NCI-H774 (cell line): ENCODE measurements at places on chromosomes 7 and 10.

DNA sequence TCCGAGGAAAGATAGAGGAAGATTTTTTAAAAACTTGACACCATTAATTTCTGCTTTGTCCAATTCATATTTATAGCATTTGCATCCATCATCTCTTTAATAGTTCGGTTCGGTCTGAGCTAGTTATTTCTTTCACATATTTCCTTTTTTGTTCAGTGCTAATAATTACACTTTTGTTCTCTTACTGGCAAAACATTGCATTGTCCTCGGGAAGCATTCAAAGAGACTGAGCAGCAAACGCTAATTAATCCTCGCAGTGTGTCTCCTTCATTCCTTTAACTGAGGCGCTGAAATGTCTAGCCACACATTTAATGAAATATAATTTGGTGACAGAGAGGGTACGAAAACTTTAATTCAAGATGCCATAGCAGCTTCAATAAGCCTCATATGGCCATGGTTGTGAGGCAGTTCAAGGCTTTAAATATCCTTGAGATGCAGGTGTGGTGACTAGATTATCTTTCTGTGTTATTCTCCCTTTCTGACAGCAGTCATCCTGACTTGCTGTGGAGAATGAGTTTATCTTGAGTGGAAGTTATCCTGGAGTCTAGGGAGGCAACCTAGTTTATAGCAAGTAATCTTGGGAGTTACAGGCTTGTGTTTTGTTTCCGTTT is 431.4 kb downstream of the SDK1 start:
- DNase-seq = no peak

DNA sequence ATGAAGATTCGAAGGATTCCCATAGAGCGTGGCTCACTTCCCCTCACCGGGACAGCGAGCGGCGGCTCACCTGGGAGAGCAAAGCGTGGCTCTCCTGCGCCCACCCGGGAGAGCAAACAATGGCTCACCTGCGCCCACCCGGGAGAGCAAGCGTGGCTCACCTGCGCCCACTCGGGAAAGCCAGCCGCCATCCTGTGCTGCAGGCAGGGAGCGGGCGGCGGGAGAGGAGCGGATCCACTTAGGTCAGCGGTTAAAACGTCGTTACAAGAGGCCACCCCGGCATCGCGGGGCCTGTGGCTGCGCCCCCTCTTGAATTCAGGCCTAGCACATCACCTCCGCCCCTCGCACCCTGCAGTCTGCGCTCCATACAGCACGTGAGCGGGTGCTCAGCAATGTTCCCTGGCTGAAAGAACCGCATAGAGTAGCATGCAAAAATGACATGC is 461 bp upstream of the FIGNL1 start:
- no peak for DNase-seq

- DNase-seq = no peak
Observed at GRCh38 chr10:33660329-33660728, 325.9 kb upstream of the NRP1 start.

- no peak for DNase-seq
Observed at GRCh38 chr10:114649217-114649903, 8.7 kb downstream of the ABLIM1 start.

DNA sequence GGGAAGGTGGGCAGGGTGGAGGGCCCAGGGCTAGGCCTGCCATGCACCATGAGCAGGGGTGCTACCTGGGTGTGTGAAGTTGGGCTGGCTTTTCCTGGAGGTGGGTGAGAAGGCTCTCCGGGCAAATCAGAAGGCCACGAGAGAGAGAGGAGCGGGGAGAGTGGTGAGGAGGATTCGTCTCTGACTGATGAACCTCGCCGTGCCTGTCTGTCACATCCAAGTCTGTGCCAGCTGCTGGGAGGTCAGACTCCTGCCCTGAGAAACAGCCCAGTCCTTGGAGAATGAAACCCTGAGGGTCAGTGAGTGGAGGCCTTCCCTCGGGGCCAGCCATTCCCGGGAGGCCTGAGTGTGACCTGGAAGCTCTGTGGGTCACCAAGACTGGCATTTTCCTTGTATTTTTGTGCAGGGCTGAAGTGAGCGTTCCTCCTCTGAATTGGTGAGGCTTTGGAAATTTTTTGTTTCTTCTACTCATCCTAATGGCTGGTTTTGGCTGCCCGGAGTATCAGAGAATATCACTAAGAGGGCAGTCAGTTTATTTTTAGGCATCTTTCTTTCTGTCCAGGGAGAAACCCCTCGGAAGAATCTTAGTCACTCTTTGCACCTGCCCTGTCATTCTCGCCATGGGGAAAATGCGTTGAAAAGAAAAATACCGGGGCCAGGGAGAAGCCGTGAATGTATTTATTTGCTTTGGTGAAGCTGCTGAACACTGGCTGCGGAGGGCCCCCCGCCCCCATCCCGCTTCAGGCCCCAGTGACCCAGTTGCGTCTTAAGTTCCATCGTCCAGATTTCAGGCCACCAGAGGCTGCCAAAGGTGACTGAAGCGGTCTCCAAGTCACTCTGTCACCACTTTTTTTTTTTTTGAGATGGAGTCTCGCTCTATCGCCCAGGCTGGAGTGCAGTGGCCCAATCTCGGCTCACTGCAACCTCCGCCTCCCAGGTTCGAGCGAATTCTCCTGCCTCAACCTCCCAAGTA is 6.5 kb upstream of the AP5Z1 start:
- DNase-seq = no peak

DNA sequence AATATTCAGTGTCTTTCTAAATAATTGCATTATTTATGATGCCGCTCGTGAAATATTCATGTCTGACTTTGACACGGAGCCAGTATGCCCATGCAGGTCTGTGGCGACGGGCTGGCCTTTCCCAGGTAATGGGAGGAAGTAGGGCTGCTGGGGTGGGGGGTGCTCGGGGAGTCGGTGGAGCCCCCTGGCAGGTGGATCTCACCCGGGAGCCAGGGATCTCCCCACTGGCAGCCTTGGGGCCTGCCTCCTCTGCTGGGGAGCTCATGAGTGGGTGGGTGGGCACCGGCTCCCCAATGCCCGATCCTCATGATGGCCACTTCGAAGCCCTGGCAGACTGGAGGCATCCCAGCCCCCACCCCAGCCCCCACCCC is 52.8 kb downstream of the PWWP2B start:
- no peak for DNase-seq

DNA sequence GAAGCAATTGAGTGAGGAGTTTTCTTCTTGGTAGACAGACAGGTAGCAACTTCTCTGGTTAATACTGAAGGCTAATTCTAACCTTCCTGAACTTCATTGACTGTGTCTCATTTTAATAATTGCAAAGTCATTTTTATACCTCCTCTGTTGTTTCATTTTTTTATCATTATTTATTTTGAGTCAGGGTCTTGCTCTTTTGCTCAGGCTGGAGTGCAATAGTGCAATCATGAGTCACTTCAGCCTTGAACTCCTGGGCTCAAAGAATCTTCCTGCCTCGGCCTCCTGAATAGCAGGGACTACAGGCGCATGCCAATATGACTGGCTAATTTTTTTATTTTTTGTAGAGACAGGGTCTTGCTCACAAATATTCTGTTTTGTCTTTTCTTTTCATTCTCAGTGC is 45.4 kb downstream of the APBB1IP start:
- no peak for DNase-seq

GRCh38 chr10:79137300-79137756 is 68.6 kb downstream of the ZMIZ1 start:
- DNase-seq = no peak

DNA sequence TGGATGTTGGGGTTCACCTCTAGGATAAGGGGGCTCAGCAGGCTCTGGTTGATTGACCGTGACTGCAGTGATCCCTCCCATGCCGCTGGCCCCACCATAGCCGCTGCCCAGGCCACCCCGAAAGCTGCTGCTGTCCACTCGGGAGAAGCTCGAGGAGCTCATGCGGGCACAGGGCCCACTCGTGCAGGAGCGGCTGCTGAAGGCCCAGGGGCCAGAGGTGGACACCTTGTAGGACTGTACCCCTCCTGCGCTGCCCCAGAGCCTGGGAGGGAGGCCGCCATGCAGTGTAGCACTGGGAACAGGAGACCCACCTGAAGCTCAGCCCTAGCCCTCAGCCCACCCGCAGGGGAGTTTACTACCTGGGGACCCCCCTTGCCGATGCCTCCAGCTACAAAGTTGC is 70.0 kb downstream of the CHRM2 start:
- DNase-seq = no peak

DNA sequence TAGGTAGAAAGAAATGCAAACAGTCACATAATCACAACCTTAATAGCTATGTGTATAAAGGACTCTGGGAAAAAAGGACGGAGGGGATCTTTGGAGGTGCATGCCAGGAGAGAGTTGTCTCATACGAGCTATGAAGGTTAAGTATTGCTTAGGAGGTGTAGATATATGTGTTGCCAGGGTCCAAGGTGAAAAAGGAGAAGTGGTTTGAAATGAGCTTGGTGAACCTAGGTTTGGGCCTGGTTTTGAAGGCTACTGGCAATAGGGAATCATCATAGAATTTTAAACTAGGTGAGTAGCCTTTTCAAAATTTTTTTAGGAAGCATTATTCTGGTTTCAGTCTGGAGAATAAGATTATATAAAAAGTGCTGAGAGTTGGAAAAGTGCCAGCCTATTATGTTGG is 336.8 kb downstream of the AUTS2 start:
- no peak for DNase-seq

GRCh38 chr7:99677013-99677647 is 2.7 kb downstream of the CYP3A5 start:
- DNase-seq = no peak

GRCh38 chr7:50359995-50360925 is 55.7 kb downstream of the IKZF1 start:
- no peak for DNase-seq

- no peak for DNase-seq
Observed at GRCh38 chr10:32600317-32600716, 154.4 kb downstream of the CCDC7 start.

- DNase-seq = no peak
Observed at GRCh38 chr7:44056681-44057080, 8.7 kb downstream of the PGAM2 start.

GRCh38 chr7:132739271-132739955 is 163.1 kb upstream of the PLXNA4 start:
- DNase-seq = no peak

DNA sequence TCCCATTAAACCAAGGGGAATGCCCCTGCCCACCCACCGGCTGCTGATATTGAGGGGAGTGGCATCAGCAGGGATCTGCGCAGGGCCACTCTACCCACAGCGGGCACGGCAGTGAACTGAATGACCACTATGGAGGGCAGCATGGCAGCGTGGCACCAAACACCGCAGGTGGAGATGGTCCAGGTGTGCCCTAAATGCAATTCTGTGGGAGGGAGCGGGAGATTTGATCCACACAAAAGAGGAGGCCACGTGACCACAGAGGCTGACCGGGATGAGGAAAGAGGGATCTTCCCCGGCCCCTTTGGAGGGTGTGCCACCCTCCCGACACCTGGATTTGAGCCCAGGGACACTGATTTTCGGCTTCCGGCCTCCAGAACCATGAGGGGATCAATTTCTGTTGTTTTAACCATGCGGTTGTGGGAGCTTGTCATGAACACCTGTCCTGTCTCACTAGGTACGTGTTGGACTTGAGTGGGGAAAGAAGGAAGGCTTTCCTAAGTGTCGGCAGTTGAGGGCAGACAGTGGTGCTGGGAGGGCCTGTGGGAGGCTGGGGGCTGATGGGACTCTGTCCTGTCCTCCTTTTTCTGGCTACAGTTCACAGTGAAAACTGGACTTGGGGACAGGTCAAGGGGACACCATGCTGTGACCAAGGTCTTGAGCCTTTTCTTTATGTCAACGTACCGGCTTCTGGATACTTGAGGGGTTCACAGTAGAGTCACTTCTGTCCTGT is 66.1 kb downstream of the CFAP46 start:
- DNase-seq = no peak

DNA sequence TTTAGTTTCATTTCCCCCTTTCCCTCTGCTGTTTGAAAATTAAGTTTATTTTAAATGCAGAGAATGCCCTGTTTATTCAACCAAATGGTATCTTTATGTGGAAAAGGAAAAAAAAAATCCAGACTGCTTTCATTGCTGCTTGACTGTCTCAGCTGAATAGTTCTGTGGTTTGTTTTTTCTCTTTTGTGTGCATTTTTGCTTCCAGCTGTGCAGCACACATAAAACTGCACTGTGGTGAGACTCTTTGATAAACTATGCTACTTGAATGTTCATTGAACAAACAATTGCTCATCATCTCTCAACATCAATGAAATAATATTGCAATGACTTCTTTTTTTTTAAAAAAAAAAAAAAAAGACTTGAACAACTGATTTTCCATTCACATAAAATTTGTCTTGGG is 78.6 kb upstream of the GLI3 start:
- DNase-seq = no peak

DNA sequence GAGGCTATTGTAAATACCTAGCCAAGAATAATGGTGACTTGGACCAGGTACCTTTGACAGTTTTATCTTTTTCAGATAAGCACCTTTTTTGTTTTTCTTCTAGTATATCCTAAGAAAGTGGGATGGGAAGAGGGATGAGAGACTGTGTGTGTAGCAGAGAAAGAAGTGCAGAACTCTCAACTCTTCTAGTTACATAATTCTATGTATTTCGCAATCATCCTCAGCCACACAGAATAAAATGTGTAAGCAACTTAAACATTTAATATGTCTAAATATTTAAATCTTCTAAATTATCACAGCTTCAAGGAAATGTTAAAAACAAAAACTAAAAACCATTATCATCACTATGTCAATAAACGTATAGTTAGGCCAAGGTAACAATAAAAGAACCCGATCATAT is 42.6 kb upstream of the GSAP start:
- DNase-seq = no peak

DNA sequence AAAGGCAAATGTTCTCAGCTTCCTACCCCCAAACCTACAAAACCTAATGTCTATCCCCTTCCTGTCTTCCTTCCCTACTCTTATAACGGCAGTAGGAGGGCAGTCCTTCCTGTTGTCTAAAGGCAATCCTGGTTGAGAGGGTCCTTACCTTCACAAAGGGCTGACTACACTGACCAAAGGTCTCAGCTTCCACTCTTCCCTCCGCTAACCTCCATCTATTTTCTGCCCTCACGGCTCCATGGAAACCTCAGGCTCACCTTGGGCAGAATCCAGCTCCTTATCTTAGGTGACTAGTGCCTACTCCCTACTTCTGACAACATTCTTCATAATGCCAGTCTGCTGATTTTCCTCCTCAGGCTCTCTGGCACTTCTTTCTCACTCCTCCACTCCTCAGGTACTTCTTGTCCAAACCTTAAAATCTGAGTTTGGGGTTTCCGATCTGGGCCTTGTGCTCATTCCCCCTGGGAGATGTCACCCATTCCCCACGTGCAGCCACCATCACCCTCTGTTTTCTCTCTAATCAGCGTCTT is 542 bp downstream of the FBXL13 start:
- DNase-seq = no peak

- no peak for DNase-seq
Observed at GRCh38 chr7:158366346-158366745, 221.3 kb downstream of the PTPRN2 start.
